ENCODE measurements at places on chromosomes 7 and 10.

DNA sequence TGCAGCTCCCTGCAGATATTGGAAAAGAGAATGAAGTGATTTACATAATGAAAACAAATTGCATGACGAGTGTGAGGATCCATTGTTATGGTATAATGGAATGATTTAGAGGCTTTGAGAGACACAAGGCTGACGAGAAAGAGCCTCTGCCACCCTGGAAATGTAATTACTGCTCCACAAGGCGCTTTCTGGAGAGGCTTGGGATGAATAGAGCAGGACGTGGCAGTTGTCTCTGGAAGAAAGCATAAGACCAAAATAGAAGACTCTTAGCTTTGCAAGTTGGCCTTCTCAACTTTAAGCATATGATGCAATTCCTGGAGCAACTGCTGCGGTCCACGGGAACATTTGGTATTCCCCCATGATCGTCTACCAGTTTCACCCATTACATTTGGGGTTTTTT, 181.9 kb upstream of the TCF7L2 start:
- no peak for DNase-seq

- peak; percentile 47 for DNase-seq
Observed at GRCh38 chr7:131105799-131106680, 221.6 kb upstream of the MKLN1 start.

- no peak for DNase-seq
Observed at GRCh38 chr7:139094030-139094429, 15.5 kb downstream of the ZC3HAV1 start.

- no peak for DNase-seq
Observed at GRCh38 chr10:118963933-118964332, 65.6 kb upstream of the NANOS1 start.

DNA sequence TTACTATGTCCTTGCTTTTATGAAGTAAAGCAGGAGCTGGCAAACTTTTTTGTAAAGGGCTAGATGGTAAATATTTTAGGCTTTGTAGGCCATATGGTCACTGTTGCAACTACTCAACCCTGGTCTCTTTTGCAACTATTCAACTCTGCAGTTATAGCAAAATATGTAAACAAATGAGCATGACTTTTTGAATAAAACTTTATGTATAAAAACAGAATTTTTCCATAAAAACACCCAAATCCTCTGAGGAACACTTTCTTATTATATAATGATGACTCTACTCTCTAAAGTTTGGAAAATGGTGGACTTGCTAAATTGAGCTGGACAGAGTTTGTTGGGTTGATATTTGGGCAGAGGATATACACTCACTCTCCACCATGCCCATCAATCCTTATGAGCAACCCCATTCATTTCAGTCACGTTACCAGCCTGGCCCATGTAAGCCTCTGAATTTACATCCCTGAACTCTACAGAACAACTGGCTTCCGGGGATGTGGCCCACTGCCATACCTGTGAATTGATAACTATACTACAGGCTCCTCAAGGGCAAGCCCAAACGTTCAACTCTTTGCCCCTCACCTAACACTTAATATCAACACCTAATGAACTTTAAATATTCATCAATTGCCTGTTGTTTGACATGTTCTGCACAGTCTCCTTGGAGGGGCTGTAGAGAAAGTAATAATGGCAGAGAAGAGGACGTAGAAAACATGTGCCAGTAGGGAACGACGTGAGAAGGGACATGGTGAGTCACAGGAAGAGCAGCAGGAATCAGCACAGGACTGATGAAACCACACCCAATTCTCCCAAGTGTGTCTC, 37.6 kb downstream of the SGMS1 start:
- peak; percentile 41 for DNase-seq

GRCh38 chr10:35326466-35327235, 9.7 kb upstream of the CCNY start:
- DNase-seq = no peak

DNA sequence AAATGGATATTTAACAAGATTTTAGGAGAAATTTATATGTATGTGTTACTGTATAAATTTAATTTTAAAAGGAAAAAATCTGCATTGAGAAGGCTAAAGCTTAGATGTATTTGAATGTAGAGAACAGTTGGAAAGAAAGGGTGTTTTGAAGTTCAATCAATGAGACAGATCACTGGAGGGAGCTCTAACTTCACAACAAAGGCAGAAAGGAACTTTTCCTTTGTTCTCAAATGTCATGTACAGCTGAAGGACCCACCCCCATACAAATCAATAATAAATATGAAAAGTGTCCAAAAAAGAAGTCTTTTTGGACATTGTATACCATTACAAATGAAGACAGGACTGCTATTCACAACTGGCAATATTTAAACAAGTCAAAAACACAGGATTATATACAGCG, 403.4 kb downstream of the DNAJB9 start:
- no peak for DNase-seq

GRCh38 chr7:74525881-74526280, 72.2 kb downstream of the GTF2IRD1 start:
- DNase-seq = no peak

DNA sequence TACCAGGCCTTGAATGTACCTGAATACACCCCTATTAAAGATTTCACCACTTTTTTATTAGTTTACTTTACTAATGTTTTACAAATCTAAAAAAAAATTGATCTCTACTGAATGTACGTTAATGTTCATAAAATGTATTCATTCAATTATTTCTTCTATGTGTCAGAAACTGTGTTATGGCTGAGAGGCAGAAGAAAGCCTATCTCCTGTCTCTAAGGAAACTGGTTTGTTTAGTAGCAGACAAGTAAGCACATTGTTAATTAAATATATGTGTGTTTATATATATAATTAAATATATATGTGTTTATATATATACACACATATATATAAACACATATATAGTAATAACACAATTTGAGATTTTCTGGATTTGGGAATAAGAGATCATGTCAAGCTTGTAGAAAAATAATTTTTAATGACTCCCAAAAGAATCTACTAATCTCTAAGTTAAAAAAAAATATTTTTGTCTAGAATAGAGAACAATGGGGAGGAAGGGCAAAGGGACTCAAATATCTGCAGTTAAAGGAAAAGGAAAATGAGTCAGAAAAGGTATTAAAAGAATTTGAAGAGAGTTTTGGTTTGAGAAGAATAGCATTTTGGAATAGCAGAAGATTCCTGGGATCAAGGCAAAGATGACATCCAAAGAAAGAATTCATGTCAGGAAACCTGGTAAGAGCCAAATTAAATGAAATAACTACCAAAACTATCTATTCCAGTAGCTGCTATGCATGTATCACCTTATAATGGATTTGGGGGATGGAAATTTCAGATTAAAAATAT, 92.1 kb downstream of the CH25H start:
- no peak for DNase-seq

GRCh38 chr7:131057015-131057793, 270.5 kb upstream of the MKLN1 start:
- DNase-seq = peak; percentile 76

- DNase-seq = no peak
Observed at GRCh38 chr10:99394761-99395386, 35.5 kb downstream of the GOT1 start.

GRCh38 chr10:5625992-5626777, 40.2 kb downstream of the ASB13 start:
- DNase-seq = peak; percentile 43

- no peak for DNase-seq
Observed at GRCh38 chr10:86232644-86233043, 134.0 kb downstream of the GRID1 start.

All from skeletal muscle cell (primary cell).